ENCODE measurements at places on chromosomes 16 and 17.

DNA sequence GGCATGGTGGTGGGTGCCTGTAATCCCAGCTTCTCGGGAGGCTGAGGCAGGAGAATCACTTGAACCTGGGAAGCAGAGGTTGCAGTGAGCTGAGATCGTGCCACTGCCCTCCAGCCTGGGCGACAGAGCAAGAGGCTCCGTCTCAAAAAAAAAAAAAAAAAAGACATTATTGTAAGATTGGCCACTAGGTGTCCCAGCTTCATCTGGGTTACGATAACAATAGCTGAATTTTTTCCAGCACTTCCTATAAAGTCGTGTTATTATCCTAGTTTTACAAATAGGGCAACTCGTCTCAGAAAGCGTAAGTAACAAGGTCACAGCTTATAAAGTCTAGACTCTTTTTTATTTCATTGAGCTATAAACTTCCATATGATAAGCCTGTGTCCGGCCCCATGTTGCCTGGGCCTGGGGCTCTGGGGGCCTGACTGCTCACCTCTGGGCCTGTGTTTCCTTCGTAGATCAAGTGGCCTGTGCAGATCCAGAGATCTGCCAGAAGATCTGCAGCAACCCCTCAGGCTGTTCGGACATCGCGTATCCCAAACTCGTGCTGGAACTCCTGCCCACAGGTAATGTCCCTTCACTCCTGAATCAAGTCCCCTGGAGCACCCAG is 60.5 kb downstream of the SLC5A11 start:
- no peak for DNase-seq

DNA sequence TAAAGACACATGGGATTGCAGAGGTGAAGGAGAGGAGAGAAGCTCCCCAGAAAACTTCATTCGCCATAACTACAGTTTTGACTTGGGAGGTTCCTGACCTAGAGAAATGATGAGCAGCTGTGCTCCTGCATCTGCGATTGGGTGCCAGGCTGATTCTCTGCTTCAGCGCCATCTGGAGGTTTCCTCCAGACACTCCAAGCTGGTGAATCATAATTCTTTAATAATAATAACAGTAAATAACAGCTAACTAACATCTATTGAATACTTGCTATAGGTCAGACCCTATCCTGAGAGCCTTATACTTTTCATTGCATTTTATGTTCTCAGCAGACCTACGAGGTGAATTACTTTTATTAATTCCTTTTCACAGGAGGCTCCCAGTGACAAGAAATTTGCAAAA is 575.8 kb downstream of the TOX3 start:
- DNase-seq = no peak

DNA sequence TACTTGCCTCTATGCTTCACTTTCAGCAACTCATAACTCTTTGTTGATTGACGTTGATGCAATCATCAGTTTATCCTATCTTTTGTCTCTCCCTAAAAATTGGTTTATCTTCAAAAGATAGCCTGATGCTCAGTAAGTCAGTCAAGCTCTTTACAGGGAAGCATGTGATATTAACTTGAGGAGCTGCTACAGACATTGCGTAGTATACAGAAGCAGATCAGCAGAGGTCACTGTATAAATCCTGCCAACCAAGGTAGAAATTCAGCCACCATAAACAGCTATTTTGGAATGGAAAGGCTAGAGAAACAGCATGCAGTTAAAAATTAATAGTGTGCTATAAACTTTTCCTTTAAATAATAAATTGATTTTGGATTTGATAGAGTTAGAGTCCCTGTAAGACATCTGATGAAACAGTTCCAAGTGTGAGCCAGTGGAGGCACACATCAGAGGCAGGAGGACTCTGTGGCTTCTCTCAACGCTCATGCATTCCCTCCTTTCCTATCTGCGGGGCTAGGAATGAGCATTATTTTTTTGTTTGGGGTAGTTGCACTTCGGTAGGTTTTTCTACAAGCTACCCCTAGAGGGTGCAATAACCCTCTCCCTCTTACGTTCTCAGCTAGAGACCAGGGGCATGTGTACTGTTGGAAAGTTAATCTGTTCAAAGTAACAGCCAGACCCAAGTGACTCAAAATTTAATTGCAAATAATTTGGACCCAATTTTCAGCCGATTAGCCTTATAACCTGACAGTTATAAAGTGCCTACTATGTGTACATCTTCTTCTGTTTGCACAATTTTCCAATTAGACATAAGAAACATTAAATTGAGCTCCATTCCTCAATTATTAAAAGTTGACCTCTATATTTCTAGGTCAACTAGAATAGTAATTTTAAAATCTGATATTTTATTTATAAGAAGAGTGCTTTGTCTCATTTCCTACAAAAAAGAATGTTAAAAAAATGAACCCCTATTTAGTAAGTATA is 647.7 kb upstream of the SOX9 start:
- DNase-seq = no peak

DNA sequence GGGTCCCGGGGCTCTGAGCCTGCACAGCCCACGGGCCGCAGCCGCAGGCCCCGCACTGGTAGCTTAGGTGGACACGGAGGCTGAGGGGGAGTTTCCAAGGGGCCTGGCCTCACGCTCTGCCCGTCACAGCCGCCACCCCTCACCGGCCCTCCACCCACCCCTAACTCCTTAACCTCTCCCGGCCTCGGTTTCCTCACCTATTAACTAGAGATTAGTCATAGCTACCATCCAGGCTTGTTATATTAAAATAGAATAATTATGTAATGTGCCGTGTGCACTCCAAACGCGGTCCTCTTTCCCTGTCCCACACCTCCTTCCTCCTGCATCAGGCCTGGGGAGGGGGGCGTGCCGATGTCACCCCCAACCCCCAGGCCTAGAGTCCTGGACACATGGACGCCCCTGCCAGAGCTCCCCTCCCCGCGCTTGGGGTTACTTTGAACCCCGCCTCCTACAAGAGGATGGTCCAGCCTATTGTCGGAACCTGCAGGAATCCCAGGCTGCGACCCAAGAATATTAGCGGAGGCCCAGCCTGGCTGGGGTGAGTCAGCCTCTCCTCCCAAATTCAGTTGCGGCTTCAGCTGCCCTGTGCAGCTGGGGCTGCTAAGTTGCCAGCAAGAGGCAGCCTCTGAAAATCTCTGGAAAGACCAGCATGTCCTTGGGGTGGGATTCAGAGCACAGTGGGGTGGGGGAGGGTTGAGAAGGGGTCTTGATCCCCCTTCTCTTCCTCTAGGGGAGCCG is 17.3 kb downstream of the SOCS3 start:
- DNase-seq = no peak

DNA sequence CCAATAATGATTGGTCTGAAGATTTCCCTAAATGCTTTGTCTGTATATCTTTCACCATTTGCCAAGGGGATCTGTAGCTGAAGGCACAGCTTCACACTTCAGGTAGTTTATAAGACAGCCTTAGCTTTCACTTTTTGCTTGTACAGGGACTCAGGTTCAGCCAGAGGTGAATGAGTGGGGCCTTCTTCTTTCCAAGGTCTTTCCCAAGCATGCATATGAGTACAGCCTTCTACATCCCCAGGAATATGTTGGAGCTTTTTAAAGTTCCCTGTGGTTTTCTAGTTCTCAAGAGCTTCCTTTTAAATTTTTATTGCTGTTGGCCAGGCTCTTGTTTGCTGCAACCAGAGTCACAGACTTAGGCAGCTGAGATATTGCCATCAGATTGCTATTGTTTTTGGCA is 17.9 kb upstream of the SPDYE4 start:
- no peak for DNase-seq

GRCh38 chr16:89337965-89338364 is 120.5 kb downstream of the ZNF778 start:
- DNase-seq = no peak

GRCh38 chr16:4392382-4393239 is 21.0 kb downstream of the VASN start:
- DNase-seq = no peak

GRCh38 chr17:68531252-68531651 is 19.0 kb downstream of the PRKAR1A start:
- DNase-seq = no peak

- DNase-seq = no peak
These were observed 333.7 kb downstream of the SEC14L1 start for GRCh38 chr17:77474292-77474988.

Measured in stimulated activated CD4-positive, alpha-beta T cell treated with anti-CD3 and anti-CD28 coated beads, Interleukin-2, amount 100 ng/mL, for 48 hours (primary cell).